ENCODE measurements at places on chromosomes 6 and 20. TPM values are rescaled to one million over a fixed set of nuclear protein-coding genes. Genes with fewer than 3 reads are reported as not detected.

DNA sequence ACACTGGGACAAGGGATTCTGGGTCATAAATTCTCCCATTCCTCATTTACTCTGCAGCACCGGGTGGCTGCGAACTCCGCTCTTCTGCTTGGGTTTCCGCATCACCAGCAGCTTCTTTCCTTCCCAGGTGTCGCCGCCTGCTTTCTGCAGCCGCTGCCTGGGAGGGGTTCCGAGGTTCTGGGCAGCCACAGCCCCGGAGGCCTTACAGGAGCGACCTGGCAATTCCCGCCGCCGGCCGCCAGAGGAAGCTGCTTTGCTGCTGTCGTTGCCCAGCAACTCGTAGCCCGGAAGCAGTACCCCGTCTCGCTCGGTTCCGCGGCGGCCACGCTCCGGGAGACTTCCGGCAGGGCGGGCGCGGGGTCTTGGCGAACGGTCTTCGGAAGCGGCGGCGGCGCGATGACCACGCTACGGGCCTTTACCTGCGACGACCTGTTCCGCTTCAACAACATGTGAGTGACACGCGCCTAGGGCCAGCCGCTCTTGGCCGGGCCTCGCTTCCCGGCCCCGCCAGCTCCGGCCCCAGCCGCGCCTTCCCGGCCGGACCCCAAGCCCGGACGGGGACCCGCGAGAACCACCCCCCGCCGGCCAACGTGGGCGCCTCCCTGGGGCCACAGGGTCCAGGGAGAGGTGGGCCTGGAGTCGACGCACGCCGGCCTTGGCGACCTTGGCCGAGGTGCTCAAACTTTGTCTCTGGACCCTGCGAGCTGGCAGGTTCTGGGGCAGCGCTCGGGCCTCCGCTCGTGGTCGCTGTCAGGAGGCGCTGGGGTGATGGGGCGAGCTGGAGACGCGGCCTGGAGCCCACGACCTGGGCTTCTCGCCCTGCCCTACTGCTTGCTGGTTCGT, at the start of gene NAA20:
NAA20 (plus strand) TSS at position 362 of the 843 bp plus-strand sequence; CDS start at position 397, 35 bp downstream.
- H3K27me3 ChIP-seq, result no peaks in the 10 kb centered on the region
- peaks cover 6% of the 10 kb centered on the region for H3K36me3 ChIP-seq
- DNase-seq, result peak; percentile 84
- peak within 1 kb of the TSS; percentile 82 for H3K27ac ChIP-seq
- H3K4me3 ChIP-seq, result peak within 1 kb of the TSS; percentile 89
- peaks cover 7% of the 10 kb centered on the region for H3K4me1 ChIP-seq

GRCh38 chr6:89985751-89986493, 91.7 kb downstream of the GJA10 start:
- H3K27ac ChIP-seq, result peak overlapping the region; percentile 91
- DNase-seq, result peak; percentile 96
- H3K4me3 ChIP-seq, result peak overlapping the region; percentile 29
- H3K36me3 ChIP-seq, result no peaks in the 10 kb centered on the region
- H3K27me3 ChIP-seq, result no peaks in the 10 kb centered on the region

DNA sequence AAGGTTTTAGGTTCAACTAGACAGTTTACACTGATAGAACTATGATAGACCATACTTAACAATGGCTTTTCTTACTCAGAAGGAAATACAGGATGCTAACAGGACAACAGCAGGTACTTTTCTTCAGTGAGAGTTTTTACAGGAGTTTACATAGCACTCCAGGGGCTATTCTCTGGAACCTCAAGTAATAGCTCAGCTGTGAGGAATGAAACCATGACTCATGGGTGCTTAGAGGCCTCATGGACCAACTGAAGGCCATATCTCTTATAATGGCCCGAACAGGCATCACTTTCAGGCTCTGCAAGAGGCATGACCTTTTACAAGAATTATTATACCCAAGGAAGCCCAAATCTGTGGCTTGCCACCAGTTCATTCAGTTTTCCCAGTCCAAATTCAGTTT, 31.8 kb downstream of the TREML1 start:
- no peaks in the 10 kb centered on the region for H3K27me3 ChIP-seq
- H3K4me3 ChIP-seq, result no peak overlapping the region
- peak; percentile 13 for DNase-seq
- no peaks in the 10 kb centered on the region for H3K4me1 ChIP-seq

GRCh38 chr6:144344646-144345045, 59.5 kb downstream of the UTRN start:
- no peaks in the 10 kb centered on the region for H3K27me3 ChIP-seq
- H3K36me3 ChIP-seq, result no peaks in the 10 kb centered on the region
- peaks cover 19% of the 10 kb centered on the region for H3K4me1 ChIP-seq
- no peak overlapping the region for H3K27ac ChIP-seq
- H3K4me3 ChIP-seq, result no peak overlapping the region
- no peak for DNase-seq

- no peaks in the 10 kb centered on the region for H3K27me3 ChIP-seq
- no peak overlapping the region for H3K27ac ChIP-seq
- H3K4me3 ChIP-seq, result no peak overlapping the region
- no peaks in the 10 kb centered on the region for H3K4me1 ChIP-seq
Measured at GRCh38 chr6:135163440-135163738, 17.7 kb upstream of the MYB start.

GRCh38 chr6:8059129-8059528, 5.1 kb downstream of the BLOC1S5 start:
- peak; percentile 22 for DNase-seq

DNA sequence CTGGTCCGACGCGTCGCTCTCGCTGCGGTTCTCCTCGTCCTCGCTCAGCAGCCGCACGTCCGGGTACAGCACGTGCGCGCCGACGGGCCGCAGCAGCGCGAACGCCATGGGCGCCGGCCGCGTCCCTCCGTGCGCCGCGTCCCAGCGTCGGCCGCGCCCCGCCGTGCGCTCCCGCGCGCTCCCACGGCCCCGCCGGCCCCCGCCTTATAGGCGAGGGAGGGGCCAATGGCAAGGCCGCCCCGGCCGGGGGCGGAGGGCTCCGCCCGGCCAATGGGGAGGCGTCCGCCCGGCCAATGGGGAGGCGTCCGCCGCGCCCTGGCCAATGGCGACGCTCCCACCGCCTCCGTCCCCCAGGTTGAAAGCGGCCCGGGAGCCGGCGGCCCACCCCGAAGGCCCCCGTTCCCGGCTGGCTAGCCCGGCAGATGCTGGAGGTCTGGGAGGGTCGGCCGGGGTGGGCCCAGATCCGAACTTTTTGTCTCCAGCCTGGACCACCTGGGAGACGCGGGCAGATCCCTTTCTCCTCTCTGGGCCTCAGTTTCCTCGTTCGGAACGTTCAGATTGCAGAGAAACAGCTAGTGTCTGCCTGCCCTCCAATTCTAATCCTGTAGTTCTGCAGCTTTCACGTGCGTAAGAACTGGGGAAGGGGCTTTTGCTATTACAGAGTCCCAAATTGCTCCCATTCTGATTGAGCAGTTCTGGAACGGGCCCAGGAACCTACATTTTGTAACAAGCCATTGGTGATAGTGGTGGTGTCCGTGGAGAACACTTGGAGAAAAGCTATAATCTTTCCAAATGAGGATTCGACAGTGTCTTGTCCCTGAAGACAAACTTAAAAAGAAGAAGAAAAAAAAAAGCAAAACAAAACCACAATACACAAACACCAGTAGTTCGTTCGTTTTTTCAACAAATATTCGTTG, at the start of gene TCF15:
TCF15 (minus strand) TSS at position 180 of the 917 bp plus-strand sequence; CDS start at position 108, 72 bp downstream.
- no peak within 1 kb of the TSS for H3K4me3 ChIP-seq
- no peak for DNase-seq
- no peaks in the 10 kb centered on the region for H3K36me3 ChIP-seq
- no peak within 1 kb of the TSS for H3K27ac ChIP-seq

PABPC1L gene
- 50.2 TPM for total RNA-seq

BPI gene
- total RNA-seq, result not detected

TREM1 gene
- total RNA-seq, result 0.20 TPM

PAK1IP1 gene
- total RNA-seq, result 20.1 TPM

Measured in astrocyte (in vitro differentiated cells and primary cell).